ENCODE measurements at places on chromosomes 1 and 21.

DNA sequence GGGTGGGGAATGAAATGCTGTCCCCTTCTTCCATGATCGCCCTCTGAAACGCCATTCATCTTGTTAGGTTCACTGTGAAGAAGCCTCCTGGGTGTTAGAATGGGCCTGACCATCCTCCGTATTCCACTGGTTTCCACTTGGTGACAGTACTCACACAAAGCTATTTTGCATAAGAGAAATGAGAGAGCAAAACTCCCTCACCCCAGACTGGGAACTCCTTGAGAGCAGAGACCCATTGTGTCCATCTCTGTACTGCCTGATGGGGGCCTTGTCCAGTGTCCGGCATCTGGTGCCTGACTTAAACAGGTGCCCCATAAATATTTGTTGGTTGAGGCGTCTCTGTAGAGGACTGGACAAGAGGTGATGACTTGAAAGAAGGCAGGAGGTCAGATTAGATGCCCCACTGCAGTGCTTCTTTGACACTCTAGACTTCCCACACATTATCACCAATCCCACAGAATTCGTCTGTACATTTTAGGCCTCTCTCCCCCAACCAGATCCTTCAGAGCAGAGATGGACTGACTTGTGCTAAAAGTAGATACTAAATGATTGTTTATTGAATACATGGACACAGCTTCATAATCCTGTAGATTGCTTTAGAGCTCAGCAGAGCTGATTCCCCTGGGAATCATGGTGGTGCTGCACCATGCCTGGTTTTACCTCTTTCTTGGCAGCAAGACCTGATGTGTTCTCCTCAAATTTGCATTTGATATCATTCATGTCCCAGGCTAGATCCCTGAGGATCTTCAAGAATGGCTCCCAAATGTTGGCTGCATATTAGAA is 22.4 kb upstream of the KCNA2 start:
- DNase-seq: no peak

GRCh38 chr1:147665521-147665920 is 4.8 kb downstream of the ACP6 start:
- no peak for DNase-seq

DNA sequence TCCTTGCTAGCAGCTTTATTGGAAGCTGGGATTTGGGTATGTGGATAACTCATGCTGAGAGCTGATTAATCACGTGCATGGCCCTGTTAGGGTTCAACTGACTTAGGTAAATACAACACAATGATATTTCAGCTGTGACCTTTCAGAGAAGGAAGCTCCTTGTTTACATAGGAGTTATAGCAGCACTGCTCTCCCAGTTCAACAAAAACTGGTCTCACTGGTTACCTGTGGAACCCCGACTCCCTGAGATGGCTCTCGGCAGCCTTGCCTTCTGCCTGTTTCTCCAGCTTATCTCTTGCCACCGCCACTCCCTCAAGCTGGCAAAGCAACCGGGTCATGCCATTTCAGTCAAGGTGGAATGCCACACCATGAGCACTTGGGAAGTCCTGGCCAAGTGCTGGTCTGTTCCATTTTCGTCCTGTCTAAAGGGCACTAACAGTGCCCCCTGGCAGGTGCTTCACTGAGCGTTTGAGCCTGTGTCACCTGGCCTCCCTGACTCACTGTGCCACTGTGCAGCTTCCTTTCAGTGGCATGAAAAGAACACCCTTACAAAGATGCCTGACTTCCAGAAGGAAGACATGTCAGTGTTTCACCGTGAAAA is 31.6 kb downstream of the DOP1B start:
- no peak for DNase-seq

GRCh38 chr1:67724928-67725560 is 40.0 kb downstream of the GADD45A start:
- no peak for DNase-seq

DNA sequence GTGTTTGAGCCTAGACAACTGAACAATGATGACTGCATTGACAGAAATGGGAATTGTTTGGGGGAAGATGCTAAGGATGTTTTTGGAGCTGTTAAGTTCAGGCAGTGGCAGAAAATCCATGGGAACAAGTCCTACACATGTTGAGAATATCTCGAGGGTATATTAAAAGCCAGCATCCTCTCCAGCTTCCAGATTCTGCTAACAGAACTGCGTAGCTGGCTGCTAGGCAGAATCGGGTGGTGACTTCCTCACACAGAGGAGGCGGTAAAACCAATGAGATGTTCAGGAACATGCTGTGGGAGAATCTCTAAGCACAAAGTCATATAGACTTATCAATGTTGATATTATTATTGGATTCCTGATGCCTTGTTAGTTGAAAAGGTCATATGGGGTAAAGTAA is 14.8 kb downstream of the FAM163A start:
- no peak for DNase-seq

DNA sequence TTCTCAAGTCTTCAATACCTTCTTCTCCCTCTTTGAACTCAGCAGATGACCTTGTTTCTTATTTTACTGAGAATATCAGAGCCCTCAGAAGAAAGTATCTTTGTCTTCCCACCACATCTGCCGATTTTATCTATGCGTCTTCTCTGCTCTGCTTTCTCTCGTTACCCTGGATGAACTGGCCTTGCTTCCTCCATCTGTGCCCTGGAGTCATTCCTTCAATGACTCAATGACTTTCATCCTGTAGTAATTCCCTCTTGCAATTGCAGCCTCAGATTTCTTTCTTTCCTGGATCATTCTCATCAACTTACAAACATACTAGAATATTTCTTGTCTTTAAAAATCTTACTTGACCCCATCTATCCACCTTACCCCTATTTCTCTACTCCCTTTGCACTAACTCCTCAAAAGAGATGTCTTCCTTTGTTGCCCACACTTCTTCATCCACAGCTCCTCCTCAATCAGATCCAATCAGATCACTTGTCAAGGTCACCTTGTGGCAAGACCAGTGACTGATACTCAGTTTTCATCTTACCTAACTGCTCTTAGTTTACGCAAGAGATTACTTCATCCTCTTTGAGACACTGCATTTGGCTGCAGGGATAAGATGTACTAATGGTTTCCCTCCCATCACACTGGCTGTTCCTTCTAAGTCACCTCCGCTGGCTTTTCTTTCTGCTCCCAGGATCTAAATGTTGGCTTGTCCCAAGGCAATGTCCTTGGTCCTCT is 8.2 kb upstream of the TGFBR3 start:
- no peak for DNase-seq

DNA sequence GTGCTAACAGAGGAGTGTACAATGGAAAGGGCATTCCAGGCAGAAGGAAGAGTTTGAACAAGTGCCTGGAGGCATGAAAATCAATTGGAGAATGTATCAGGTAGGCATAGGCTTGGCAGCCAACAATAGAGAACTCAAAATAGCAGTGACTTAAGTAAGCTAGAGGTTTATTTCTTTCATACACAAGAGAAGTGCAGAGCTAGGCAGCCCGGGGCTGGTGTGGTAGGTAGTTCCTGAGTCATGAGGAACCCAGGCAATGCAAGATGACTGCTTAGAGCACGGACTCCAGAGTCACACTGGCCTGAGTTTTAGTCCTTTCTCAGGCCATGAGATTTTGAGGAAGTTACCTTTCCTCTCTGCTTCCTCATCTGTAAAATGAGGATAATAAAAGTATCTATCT is 74.8 kb upstream of the LRRN2 start:
- DNase-seq: no peak

DNA sequence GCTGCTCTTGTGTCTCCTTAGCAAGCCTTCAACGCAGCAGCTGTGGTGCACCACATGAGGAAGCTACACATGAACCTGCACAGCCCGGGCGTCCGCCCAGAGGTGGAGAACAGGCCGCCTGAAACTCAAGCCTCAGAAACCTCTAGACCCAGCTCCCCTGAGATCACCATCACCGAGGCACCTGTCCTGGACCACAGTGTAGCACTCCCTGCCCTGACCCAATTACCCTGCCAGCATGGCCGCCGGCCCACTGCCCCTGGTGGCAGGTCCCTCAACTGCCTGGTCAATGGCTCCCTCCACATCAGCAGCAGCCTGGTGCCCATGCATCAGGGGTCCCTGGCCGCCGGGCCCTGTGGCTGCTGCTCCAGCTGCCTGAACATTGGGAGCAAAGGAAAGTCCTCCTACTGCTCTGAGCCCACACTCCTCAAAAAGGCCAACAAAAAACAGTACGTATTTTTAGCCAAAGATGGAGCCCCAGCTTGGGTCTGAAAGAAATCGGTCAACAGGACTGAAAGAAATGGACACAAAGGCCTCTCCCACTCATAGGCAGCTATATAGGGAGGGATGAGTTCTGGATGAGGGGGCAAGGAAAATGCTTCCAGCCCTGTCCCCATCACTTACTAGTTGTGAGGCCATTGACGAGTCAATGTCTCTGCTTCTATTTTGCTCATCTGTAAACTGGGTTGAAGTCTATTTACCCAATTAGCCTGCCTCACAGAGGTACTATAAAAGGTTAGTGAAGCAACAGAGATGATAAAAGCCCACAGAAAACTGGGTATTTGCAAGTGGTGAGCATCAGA is 28.5 kb downstream of the CAMK1G start:
- no peak for DNase-seq

DNA sequence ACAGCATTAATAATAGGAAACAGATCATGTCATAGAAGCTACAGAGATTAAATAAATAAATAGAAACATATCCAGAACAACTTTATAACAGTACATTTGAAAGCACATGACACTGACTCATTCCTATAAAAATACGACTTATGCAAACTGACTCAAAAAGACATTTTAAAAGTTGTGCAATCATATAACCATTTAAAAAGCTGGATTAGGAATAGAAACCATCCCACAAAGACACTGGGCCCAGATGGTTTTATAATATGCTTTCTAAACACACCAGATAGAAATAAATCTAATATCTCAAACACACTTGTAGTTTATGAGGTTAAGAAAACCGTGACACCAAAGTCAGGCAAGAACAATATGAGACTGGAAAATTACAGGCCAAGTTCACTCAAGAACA is 47.6 kb downstream of the MATN1 start:
- DNase-seq: peak; percentile 31

- DNase-seq: no peak
Observed at GRCh38 chr1:69862906-69863305, 295.2 kb downstream of the LRRC7 start.

- DNase-seq: peak; percentile 89
Observed at GRCh38 chr1:185795181-185795580, 61.0 kb downstream of the HMCN1 start.

DNA sequence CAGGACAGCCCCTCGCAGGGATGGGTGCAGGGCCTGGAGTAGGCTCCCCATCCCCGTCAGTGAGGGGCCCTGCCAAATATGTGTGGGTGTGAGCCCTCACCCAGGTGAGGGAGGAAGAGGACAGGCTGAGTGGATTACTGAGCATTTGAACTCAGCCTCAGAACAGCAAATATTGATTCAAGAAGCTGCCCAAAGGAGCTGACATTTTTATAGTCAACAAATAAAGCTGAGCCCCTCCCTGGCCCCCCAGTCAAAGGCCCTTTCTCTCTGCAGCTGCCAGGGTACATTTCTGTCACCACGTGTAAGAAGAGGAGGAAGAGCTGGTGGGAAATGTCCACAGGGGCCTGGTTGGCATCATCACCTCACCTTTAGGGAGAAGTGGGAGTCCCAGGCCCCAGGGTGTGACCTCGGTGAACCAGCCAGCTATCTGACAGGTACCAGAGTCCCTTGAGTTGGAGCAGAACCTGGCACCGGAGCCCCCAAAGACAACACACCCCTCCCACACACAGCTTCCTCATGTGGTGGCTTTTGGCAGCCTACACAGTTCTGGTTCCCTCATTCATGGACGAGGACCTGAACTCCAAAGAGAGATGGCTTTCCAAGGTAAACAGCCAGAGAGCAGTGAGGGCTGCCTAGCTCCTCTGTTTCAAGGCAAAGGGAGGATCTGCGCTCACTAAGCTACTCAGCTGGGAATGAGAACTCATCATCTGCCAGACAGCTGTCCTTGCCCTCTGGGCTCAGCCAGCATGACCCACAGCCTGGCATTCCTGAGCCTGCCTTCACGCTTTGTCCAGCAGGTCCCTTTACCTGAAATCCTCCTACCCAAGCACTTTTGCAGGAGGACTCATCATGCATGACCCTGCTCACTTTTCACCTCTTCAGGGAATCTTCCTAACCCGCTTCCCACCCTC is 43.0 kb upstream of the TENT5C start:
- no peak for DNase-seq

DNA sequence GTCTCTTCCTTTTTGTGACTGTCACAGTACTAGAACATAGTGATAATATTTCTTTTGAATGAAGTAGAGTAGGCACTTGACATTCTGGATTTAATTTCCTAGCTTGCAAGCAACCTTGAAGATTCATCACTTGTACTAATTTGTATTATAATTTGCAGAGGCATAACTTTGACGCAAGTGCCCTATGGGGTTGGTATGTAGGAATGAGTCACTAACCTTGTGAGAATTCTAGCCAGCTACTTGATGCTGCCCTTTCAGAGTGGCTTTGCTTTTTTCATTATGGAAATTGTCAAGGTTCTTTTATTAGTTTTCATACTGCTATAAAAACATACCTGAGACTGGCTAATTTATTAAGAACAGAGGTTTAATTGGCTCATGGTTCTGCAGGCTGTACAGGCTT is 13.7 kb upstream of the DPH5 start:
- DNase-seq: no peak

GRCh38 chr21:19704832-19705231 is 1293.4 kb upstream of the NCAM2 start:
- no peak for DNase-seq
